Activated gamma-delta T cell treated with Interleukin-2 at 50 U/mL for 16 hours (primary cell): ENCODE measurements at places on chromosomes 6 and 20.

DNA sequence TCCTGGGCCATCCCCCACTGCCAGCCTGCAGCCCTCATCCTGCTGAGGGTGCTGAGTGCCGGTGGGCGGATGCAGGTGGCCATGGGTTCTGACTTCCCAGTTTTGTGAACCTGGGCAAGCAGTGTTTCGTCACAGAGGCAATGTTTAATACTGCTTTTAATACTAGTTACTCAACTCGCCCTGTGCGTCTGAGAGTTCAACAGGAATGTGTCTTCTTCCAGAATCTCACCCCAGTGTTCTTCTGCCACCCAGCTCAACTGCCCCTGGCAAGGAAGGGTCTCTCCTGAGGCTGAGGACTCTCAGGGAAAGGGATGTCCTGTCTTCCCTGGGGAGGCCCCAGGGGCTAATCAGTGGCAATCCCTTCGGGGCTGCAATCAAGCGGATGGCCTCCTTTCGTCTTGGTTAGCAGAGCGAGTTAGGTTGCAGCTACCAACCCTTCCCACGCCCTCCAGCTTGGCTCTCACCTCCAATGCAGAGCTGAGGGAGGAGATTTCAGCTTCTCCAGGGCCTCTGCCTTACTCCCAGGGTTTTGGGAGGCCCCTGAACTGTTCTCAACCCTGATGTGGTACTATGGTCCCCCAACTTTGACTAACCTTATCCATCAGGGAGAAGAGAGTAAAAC, 2.0 kb downstream of the KCNK16 start:
- DNase-seq, result no peak

DNA sequence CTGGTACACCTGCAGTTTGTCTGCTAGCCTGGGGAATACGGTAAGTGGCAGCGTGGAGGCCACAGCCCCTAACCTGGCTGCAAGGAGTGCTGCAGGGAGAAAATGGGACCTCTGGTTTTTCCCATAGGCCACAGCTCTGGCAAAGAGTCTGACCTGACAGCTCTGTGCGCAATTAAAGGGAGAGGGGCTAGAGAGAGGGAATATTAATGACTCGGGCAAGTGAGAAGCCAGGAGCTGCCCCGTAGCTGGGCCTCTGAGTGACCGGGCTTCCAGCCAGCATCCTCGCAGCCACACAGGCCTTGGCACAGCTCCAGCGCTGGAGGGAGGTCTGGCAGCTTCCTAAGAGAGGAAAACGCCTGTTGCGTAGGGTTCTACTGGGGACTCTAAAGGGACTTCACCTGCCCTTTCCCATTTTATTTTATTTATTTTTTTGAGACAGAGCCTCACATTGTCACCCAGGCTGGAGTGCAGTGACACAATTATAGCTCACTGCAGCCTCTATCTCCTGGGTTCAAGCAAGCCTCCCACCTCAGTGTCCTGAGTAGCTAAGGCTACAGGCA, 18.2 kb upstream of the OCSTAMP start:
- DNase-seq, result no peak

GRCh38 chr6:15058200-15059061, 187.4 kb upstream of the JARID2 start:
- DNase-seq, result no peak

GRCh38 chr6:105644691-105645090, 241.8 kb upstream of the PREP start:
- DNase-seq, result no peak

GRCh38 chr20:57391439-57392301, 474 bp downstream of the RBM38 start:
- no peak for DNase-seq

DNA sequence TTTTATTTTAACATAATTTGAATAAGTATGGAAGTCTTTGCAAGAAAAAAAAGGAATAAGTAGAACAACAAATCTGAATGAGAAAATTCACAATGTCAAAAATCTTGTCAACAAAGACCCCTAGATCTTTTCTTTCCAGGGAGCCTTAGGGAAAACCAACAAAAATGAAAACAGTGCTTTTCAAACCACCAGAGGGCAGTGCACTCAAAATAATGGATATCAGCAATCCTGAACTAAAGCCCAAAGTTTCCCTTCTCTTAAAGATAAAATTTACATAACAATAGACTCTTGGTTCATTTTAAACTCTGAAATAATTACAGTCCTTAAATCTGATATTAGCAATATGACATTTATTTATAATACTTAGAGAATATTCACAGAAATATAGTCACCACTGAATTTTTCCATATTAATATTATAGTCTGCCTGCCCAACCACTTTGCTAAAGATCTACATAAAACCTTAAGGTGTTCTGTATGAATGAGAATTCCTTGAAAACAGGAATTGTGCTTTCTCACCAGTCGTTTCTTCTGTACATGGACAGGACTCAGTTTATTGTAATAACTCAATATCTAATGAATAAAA, 105.3 kb upstream of the BMP5 start:
- no peak for DNase-seq

DNA sequence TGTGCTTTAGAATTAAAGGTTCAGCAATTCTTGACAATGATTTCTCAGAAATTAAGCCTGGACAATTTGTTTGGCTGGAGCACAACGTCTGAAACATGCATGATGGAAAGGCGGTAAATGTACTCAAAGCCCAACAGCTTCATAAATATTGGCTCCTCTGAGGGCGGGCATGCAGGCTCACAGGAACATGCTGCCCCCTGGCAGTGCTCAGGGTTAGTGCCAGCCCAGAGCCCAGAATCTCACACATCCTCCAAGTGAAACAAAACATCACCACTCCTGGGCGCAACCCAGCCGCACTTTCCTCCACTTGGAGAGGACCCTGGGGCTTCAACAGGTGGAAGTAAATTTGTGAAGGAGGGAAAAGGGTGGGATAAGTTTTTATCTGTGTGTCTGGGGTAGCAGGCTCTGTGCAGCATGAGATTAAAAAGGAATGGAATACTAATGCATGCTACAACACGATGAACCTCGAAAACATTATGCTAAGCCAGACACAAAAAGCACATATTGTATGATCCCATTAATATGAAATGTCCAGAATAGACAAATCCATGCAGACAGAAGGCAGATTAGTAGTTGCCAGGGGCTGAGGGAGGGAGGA, 54.1 kb upstream of the PTPRT start:
- DNase-seq, result no peak

DNA sequence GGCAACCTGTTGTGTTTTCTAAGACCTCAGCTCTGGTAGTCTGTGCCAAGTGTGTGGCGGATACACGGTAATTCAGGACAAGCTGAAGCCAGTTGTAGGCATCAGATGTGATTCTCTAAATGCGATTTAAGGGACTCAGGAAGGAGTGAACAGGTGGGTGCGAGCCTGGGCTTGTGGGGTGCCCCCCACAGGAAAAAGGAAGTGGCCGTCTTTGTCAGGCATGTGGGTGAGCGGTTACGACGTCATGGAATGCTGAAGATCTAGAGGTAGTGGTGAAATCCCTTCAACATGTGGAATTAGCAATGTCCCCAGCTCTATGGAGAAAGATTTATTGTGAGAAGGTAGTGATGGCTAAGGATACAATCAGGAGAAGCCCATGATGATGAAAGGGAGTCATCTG, 95.1 kb upstream of the EXOC2 start:
- DNase-seq, result no peak

DNA sequence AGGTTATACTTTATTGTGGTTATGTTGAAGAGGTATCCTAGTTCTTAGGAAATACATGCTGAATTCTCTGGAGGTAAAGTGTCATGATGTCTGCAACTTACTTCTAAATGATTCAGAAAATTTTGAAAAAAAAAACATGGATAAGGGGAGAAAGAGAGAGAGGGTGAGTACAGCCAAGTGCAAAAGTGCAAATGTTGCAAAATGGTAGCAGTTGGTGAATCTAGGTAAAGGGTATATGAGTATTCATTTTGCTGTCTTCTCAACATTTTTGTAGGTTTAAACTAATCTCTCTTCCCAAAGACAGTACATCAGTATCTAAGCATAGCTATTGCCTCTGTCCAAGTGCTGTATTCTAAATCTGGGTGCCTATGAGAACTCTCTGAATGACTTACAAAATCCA, 579.4 kb upstream of the CHD6 start:
- DNase-seq, result no peak
